Osteoblast (primary cell): ENCODE measurements at places on chromosomes 7 and 10.

DNA sequence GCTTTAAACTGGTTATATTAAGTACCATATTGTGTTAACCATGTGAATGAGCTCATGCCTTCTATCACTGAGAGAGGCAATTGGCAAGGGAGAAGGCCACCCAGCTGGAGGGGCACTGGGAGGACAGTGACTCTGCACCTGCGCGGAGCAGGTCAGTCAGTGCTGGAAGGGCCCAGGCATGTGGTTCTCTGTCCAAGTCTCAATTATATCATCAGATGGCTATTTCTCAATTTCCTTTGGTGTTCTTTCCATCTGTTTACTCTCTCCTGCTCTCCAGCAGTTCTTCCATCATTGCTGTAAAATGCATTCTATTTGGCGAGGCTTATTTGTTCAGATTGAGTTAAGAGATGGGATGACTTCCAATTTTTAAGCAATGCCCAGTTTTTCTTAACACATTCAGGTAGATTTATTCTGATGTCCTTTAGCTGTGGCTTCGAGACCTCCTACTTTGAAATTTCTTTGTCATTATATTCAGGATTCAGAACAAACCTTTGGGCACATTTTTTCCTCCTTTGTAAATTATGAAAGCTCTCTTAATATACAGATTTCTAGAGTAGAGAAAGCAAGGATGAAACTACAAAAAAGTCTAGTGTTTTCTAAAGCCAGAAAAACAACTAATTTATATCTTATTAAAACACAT, 159.3 kb downstream of the BMPER start:
- no peak for DNase-seq

DNA sequence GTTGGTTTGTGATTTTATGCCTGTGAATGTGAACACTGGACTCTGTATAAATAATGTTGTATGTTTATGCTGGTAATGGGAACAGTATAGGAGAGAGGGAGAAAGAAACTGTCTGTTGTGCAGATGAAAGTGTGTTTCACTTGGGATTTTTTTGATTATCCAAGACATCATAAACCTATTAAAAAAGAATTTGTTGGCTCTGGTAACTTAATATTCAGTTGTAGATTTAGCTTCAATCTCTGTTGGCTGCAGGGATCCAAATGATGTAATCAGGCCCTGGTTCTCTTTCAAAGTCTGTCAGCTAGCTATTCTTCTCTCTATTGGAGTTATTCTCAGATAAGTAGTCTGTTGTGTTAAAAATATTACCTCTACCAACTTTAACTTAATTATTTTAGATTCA, 168.8 kb upstream of the RHOBTB1 start:
- no peak for DNase-seq

- DNase-seq = no peak
Measured at GRCh38 chr7:54060643-54061042, 481.5 kb upstream of the VSTM2A start.

- no peak for DNase-seq
Measured at GRCh38 chr7:118202061-118202460, 18.1 kb downstream of the LSM8 start.

GRCh38 chr10:120971671-120972070, 120.5 kb downstream of the WDR11 start:
- no peak for DNase-seq
